ENCODE measurements at places on chromosomes 5 and 9.

GRCh38 chr9:111631214-111631971 lies at the start of gene DNAJC25:
Gene DNAJC25, plus strand, starts transcription at chr9:111631334. Its CDS starts 74 bp downstream, at chr9:111631408.
- peak; percentile 96 for DNase-seq

GRCh38 chr5:126354012-126354857 lies 69.0 kb upstream of the GRAMD2B start:
- DNase-seq: no peak

DNA sequence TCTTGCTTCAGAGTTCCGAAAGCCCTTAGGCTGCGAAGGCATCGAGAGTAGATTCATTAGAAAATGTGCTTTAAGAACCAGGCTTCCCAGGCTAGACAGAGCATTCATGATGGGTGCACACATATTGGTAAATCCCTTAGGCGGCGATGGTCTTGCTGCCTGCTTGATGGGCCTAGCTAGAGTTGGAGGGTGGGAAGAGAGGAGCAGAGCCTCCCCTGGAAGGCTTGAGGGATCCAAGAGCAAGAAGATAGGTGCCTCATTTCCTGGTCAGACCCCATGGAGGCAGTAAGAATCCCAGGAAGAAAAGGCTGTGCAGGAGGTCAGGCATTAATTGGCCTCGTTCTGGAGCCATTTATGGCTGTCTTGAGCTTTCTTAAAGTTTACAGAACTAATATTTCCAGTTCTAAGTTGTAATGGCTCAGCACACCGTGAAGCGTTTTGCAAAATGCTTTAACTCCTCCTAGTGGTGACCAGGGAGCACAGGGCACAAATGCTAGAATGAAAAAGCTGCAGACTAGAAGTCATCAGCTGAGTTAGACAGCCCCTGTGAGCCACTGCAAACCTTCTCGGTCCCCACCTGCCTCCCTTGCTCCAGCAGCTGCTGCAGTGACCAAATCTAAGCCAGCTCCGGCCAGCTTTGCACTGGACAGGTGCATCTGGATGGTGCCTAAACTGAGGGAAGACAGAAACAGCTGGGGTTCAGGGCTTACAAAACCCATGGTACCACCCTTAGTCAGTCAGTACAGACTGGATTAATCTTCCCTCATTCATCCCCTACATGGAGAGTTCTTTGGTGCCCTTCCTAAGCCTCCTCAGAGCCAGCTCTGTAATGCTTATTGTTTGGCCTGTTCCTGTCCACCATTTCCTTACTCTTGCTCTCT lies 14.7 kb downstream of the SLC45A2 start:
- DNase-seq: no peak

- no peak for DNase-seq
Measured at GRCh38 chr5:179132586-179133355, 72.6 kb downstream of the ZNF354C start.

- DNase-seq: no peak
Measured at GRCh38 chr9:72601615-72602014, 80.2 kb downstream of the TMC1 start.

- DNase-seq: no peak
Measured at GRCh38 chr9:2227144-2227867, 212.2 kb downstream of the SMARCA2 start.

GRCh38 chr9:129580211-129580915 lies 40.5 kb downstream of the C9orf50 start:
- peak; percentile 35 for DNase-seq

GRCh38 chr5:35369965-35370790 lies 139.9 kb upstream of the PRLR start:
- DNase-seq: no peak

DNA sequence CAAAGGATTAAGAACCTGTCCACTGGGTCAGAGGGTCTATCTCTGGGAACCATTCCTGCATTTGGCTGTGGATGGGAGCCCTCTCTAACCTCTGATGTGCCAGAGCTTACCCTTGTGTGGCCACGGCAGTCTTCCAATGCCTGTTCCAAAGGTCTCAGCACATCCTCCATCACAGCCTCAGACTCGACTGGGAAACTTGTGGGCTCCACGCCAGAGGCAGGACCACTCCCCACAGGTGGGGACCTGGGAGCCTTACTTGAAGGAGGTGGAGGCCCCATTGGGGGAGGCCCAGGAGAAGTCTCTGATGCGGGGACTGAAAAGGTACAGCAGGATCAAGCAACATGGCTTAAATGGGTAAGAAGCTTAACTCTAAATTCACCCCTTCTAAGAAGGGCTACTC lies 4.4 kb downstream of the EIF4EBP3 start:
- no peak for DNase-seq

- DNase-seq: peak; percentile 80
Measured at GRCh38 chr9:120877276-120878034, 467 bp upstream of the PHF19 start.

DNA sequence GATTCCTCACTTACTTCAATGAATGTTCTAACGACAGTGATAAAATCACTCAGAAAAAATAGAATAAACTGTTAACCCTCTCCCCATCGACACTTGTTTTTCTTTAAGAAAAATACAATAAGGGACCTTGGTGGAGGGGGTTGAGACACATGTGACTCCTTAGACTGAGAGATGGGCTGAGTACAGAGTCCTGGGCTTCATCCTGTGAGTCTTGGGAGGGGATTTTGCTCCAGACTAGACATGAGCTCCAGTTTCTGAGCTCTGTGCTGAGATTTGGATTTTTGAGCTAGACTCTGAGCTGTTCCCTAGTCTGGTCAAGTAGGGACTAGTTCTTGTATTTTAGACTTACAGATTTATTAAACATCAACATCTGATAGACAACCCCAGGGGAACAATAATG lies 241.5 kb upstream of the MVB12B start:
- DNase-seq: no peak

DNA sequence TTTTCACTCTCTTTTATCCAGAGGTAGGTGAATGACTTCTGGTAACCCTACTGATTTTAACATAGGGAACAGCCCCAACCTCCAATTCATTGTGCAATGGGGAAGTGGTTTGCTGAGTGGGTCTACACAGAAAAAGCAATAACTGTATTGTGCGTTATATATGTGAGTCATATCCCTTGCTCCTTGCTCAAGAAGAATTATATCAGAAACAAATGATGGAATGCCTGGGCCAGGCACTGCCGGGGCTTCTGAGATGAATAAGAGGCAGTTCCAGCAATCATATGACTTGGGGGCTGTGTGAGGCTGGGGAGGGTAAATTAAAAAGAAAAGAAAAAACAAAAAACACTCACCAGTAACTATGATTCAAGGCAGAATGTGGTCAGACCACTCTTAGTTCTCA lies 79.2 kb upstream of the ABCA1 start:
- DNase-seq: no peak

DNA sequence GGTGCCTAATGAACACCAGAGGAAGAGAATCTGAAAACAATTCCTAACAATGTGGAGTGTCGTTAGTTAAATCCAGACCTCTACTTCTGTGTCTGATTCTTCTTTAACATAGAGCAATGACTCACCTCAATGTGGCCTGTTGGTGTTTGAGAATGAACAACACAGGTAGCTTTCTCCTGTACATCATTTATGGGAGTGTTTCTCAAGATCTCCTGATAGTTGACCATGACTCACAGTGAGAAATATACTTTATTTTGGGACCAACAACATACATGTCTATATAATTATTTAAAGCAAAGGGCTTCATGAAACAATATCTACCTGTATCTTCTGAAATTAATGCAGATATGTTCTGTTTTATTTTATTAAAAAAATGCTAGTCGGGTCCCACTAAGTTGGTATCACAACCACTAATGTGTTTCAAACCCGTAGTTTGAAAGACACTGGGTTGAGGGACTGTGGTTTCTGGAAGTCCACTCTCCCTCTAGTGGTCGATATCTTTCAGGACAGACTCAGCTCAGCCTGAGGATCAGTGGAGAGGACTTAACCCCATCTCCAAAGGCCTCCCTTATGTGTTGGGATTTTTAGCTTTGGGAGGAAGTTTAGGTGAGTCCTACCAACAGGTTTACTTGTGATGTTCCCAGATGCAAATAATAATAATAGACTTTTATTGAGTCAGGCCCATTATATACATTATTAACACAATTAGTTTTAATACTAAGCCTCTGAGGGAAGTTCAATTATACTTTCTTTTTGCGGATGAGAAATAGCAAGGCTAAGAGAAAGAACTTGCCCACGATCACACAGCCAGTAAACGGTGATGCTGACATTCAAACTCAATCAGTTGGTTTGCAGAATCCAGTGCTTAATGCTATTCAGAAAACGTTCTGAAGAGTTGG lies 70.0 kb upstream of the KLF9 start:
- no peak for DNase-seq

GRCh38 chr9:28329323-28329722 lies 756.0 kb upstream of the C9orf72 start:
- no peak for DNase-seq

GRCh38 chr9:93574900-93575795 lies 1.2 kb upstream of the PHF2 start:
- DNase-seq: no peak

DNA sequence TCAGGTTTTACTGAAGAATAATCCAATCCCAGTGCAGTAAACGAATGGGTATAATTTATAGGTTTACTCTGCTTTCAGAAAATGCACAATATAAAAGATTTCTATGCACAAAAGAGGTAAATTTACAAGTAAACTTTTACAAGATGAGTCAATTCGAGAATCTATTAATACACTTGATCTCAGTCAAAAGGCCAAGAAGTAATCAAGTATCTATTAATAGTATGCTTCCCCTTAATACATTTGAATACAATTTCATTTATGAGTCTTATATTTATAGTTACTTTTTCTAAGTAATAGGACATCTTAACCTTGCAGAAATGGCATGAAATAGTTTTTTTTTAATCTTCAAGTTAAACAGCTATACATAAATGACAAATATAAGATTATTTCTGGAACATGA lies 355.2 kb upstream of the EFNA5 start:
- no peak for DNase-seq

GRCh38 chr9:79470954-79471353 lies 100.8 kb upstream of the TLE4 start:
- no peak for DNase-seq

GRCh38 chr9:63728287-63728686 lies 1556.7 kb downstream of the FOXD4L5 start:
- DNase-seq: no peak

GRCh38 chr5:102511666-102512065 lies 12.9 kb upstream of the SLCO6A1 start:
- no peak for DNase-seq

DNA sequence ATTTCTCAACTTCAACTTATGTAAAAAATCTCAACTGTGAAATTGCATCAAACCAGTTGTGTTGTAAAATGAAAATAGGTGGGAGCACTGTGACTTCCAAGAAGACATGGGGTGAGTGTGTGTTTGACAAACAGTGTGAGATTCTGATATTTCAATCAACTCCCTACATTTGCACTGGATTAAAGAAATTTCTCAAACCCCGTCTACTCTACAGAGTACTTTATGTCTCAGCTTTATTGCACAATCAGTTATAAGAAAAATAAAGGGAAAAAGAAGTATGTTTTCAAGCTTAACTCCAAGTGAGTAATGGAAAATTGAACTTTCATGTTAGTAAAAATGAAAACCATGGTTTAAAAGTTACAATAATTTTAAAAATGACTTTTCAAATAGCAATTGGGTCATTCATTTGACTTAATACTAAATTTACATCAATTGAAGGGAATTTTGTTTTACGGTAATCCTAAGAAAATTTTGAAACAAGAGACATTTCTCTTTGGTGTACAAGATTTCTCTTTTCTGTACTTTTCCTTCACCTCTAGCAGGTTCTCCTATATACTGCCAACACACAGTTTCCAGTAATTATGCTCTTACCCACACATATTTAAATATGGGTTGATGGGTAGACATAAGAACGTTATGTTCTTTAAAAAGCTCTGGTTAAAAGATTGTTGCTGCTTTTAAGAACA lies 80.3 kb downstream of the CDO1 start:
- no peak for DNase-seq

- no peak for DNase-seq
Measured at GRCh38 chr9:98241357-98242300, 13.8 kb downstream of the TBC1D2 start.

DNA sequence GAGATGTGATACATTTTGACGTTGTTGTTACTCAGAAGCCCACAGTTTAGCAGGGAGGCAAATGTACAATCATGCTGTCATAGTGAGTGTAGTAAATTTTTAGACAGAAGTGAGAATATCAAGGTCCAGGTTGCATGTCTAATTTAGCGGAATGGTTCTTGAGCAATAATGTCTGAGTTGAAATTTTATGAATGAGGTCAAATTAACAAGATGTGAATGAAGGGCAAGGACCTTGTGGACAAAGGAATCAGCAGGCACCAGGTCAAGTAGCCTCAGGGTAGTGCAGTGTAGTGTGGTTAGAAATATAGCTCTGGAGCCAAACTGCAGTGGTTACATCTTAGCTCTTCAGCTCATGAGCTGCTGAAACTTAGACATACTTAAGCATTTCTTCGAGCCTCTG lies 36.2 kb downstream of the TNFSF8 start:
- DNase-seq: no peak

- DNase-seq: no peak
Measured at GRCh38 chr9:109681301-109681700, 98.7 kb upstream of the PALM2AKAP2 start.

DNA sequence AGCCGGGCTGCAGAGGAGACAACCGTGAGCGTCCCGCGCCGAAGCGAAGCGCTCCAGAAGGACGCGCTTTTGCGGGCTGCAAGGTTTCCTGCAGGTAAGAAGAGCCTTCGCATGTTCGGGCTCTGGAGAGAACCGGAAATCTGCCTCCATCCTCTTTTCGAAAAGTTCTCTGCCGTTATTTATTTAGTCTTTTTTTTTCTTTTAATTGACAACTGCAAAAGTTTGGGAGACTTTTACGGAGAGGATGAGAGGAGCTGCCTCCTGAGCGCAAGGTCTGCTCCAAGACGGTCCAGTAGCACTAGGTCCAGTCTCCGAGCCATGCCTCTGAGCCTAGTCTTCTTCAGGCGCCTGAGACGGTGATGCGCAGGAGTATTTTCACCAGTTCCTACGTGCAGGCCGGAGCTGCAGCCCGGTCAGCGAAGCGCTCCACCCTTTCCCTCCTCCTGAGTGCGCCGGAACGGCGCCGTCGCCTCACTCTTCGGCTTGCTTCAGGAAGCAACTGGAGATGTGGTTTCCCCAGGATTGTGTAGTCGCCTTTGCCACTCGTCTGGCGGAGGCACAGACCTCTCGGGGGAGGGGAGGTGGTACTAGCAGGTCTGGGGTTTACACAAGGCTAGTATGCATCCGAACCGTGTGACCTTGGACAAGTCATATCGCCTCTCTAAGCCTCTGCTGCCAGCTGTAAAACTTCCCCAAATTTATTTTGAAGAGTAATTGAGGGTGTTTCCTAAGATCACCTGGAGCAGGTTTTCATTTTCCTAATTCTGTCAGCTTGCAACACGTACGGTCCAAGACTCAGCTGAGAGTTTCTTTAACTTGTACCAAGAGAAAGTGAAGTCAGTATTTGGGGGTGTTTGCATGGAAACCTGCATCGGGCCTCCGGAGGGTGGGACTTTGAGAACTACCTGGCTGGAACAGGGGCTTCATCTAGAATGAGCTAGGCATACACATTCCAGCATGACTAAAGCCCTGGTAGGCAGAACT lies 4.5 kb downstream of the POU4F3 start:
- DNase-seq: no peak

DNA sequence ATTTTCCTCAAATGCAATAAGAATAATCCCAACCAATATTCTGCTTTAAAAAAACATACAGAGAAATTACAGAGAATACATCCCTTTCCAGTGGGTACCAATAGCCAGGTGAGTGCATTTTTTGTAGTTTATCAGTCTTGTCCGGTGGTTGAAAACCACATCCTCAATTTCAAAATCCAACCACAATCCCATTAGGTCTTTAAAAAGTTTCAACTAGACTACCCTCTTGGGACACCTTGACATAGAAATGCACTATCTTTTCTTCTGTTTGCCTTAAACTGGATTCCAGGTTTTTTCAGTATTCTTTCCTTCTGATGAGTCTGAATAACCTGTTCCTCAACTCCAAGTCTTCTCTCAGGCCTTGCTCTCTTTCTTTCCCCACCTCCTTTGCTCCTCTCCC lies 223.3 kb downstream of the NR2F1-AS1 start:
- DNase-seq: no peak

Measured in DND-41 (cell line).